ENCODE measurements at places on chromosomes 16 and 17.

DNA sequence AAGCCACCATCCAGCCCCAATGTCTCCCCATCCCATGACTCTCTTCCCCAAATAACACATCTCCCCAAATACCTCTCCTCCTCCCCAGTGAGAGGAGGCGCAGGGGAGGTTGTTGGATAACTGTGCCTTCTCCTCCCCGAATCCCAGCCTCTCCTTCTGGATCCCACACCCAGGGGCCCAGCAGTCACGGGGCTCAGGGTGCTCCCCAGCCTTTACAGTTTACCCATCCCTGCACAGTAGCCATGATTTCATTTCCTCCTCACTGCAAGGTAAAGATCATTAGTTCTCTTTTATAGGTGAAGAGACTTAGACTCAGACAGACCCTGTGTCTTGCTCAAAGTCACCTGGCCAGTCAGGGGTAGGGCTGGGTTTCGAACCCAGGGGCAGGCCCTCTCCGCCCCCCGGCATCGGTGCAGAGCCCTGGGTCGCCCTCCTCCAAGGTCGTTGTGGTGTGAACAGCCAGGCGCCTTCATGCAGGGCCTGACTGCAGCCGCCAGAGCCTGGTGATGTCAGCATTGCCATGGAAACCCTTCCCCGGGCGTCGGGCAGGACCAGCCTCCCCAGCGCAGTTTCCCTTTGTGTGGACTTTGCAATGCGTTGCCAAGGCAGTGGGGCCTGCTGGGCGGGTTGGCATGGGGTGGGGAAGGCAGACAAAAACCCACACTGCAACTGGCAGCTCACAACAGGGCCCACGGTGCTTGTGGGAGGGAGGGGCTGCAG is 53.3 kb upstream of the TOB1 start:
- DNase-seq, result peak; percentile 89

GRCh38 chr16:20385844-20386832 is 18.4 kb downstream of the PDILT start:
- peak; percentile 52 for DNase-seq

DNA sequence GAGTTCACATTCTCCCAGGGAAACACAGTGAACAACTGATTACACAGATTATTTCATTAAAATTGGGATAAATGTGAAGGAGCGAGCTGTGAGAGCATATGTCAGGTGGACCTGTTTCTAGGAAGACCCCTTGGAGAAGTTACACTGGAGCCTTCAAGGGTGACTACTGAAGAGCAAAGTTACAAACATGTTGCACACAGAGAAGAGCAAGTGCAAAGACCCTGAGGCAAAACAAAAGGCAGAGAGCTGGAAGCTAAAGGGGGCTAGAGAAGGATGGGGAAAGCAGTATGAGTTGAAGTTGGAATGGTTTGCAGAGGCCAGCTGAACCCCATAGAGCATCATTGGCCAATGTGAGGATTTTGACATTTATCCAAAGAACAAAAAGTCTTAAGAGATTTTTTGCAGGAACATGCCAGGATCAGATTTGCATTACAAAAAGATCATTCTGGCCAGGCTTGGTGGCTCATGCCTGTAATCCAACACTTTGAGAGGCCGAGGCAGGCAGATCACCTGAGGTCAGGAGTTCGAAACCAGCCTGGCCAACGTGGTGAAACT is 14.1 kb downstream of the PDZD9 start:
- no peak for DNase-seq

DNA sequence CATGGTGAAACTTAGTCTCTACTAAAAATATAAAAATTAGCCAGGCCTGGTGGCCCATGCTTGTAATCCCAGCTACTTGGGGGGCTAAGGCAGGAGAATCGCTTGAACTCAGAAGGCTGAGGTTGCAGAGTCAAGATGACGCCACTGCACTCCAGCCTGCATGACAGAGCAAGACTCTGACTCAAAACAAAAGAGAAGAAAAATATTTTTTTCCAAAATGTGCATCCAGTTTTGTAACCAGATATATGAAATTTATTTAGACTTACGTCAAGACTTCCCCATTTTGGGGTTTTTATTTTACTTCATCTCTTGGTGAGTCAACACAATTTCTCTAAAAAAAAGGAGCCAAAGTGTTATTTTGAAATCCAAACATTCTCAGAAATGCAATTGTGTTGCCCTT is 5.5 kb upstream of the TM4SF5 start:
- DNase-seq, result no peak

DNA sequence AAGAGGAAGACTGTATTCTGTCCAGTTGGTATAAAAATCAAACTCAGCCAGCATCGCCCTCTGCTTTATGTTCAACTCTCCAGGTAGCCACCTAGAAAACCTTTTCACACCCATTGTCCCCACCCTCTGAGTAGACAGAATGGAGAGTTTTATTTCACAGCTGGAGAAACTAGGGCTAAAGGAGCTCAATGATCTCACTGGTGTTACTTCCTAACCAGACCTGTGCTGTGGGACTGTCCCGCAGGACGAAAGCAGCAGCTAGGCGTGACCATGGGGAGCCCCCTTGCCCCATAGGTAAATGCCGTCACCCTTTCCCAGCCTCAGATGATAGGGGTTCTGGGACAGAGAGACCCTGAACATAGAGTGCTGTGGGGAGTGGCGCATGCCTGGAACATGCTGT is 67.7 kb downstream of the CYLD start:
- DNase-seq, result no peak

GRCh38 chr17:72536788-72537187 is 416.0 kb downstream of the SOX9 start:
- no peak for DNase-seq

GRCh38 chr17:48311324-48311723 is 118.7 kb downstream of the SKAP1 start:
- no peak for DNase-seq

GRCh38 chr17:55237841-55238178 is 26.9 kb upstream of the HLF start:
- DNase-seq, result no peak

Measured in ELR (cell line).